ENCODE measurements at places on chromosomes 11 and 22.

DNA sequence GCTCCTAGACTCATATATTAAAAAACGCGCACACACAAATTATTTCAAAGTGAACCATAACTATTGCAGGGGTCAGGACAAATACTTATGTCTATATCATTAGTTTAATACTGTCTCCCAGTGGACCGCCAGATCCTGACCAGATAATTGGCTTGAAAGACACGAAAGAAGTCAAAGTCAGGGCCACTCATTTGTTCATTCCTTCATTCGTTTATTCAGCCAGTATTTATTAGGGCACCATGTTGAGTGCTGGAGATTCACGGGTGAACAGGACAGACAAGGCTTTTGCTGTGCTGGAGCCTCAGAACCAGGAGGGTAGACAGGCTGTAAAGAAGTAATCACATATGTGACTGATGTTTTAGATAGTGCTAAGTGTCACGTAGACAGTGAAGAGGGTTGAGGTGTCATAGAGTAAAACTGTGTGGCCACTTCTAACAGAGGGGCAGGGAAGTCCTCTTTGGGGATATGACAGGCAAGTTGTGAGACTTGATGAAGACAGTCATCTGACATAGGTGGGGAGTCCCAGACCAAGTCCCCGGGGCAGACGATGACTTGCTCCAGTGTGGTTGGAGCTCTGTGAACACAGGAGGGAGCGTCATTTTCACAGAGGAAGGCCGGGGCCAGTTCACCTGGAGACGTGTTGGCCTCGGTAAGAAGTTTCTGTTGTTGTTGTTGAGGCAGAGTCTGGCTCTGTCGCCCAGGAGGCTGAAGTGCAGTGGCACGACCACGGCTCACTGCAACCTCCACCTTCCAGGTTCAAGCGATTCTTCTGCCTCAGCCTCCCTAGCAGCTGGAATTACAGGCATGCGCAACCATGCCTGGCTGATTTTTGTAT is 25.9 kb downstream of the RBX1 start:
- DNase-seq, result no peak

DNA sequence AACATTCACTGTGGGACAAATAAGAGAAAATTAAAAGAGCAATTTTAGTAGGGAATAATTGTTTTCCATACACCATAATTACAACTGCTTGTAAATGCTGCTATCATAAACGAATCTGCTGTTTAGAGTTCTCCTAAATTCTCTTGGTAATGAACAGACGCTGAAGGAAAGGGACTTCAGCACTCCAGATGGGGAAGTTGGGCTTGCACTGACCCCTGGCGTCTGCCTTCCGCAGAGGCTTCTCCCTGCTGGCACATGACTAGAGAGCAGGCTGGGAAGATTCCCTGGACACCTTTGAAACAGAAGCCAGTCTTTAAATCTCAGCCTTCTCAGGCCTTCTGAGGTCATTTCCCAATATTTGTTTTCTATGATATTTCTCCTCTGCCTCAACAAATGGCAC is 84.1 kb downstream of the NXPE2 start:
- DNase-seq, result no peak

DNA sequence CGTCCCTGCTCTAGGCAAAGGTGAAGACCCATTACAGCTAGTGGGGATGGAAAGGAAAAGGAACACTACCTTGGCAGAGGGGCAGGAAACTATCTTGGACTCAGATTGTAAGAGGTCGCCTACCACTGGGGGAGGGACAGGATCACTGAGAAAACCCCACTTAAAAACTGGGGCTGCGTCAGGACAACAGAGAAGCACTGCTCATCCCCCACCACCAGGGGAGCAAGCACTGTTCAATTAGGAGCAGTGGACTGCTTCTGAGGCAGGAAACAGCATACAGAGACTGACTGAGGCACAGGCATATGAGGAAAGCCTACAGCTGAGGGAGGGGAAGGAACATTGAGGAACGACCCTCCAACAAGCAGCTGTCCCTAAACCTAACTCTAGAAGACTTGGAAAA is 20.8 kb upstream of the DLAT start:
- no peak for DNase-seq

- no peak for DNase-seq
Observed at GRCh38 chr11:61896665-61897386, 5.5 kb upstream of the FADS3 start.

GRCh38 chr11:73218106-73218829 is at the start of gene P2RY2:
Gene P2RY2, plus strand, starts transcription at chr11:73218281. Its CDS starts 15,879 bp downstream, at chr11:73234160.
- no peak for DNase-seq

DNA sequence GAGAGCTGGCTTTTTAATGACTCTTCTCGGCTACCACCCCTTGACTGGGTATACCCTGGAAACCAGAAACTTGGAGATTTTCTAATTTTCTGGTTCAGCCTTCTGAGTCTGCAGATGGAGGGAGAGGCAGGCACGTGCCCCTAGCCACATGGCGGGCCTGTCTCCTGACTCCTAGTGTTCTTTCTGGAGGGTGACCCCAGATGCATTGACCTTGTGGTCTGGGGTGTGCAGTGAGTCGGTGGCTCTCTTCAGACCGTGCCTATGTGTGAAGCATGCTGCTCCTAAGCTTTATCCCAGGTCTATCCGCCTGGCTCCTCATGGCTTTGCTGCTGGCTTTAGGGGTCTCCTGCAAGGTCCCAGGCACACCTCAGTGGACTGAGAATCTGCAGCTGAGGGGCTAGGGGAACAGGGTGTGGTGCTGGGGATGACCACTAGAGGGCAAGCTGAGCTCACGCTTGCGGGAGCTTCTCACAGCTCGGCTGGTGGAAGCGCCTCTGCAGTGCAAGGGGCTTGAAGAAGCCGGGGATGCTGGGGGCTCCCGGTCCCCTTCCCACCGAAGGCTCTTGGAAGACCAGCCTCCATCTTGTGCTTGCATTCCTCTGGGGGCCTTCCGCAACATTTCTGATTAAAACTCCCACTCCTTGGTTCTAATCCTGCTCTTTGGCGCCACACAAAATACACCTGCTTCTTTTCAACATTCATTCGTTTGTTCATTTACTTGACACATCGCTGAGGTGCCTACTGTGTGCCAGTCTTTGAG is 51.8 kb downstream of the OTOG start:
- no peak for DNase-seq

GRCh38 chr11:17413414-17414316 is 25.2 kb upstream of the KCNJ11 start:
- DNase-seq, result no peak

DNA sequence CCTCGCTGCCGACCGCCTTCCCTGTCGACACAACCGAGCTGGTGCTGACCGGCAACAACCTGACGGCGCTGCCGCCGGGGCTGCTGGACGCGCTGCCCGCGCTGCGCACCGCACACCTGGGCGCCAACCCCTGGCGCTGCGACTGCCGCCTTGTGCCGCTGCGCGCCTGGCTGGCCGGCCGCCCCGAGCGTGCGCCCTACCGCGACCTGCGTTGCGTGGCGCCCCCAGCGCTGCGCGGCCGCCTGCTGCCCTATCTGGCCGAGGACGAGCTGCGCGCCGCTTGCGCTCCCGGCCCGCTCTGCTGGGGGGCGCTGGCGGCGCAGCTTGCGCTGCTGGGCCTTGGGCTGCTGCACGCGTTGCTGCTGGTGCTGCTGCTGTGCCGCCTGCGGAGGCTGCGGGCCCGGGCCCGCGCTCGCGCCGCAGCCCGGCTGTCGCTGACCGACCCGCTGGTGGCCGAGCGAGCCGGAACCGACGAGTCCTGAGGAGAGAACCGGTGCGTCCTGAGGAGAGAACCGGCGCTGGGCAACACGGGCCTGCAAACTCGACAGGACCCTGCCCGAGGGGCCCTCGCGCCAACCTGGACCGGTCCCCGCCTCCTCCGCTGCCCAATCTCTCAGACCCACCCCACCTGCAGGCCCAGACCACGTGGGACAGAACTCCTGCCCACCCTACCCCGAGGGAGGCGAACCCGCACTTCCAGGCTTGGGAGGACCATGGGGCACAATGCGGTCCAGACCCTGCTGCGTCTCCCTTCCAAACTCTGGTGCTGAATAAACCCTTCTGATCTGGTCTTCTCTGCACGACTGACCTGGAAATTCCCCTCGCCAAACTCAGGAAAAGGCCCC is 866 bp downstream of the GP1BB start:
- no peak for DNase-seq
